ENCODE measurements at places on chromosomes 7 and 10.

DNA sequence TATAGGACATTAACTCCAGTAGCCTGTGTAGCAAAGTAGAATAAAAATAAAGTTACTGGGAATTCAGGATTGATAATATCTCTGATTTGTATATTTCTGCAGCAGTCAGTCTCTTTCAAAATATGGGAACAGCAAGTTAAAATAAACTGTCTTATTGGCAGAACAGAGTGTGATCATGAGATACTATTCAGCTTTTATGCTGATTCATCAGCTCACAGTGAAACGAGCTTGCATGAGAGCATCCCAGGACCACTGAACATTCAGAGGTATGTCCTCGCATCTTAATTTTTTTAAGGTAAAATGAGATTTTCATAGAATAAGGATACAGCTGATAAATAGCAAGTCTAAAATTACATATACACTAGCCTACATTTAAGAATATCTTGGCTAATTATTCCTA lies 282.5 kb upstream of the MYO3A start:
- no peak for DNase-seq

DNA sequence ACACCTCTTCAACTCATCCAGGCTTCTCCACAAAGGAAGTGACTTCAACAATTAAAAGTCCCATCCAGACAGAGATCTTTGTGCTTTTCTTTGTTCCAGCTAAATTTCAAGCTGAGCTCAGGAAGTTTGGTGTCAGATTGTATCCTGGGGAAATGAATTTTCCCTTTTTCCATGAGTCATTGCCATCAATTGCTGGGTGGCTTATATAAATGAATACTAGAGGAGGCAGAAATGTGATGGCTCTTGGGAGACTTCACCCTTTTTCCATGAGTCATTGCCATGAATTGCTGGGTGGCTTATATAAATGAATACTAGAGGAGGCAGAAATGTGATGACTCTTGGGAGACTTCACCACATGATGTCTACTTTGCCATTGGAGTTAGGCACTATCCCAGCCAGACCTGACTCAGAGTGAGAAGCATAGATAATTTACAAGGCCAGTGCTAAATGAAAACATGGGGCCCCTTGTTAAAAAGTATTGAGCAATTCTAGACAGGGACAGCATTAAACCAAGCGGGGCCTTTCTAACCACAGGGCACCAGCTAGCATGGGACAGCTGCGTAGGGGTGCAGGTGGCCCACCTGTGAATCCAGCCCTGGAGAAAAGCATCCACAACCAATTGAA lies 339.2 kb upstream of the PODXL start:
- DNase-seq: no peak

DNA sequence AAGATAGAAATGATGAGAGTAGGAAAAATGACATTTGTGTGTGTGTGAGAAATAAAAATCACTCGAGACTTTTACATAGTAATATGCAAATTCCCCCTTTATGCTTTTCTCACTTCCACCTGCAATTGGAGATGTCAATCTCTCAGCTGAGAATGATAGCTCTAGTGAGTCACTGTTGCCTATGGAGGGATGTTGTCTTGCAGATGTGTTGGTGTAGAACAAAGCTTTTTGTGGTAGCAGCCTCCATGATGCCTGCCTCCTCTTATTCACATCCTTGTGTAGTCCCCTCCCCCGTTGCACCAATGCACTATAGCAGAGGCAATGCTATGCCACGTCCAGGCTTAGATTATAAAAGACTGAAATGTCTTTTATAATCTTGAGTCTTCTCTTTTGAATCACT lies 33.8 kb downstream of the SPAG6 start:
- DNase-seq: no peak

GRCh38 chr10:75743291-75743778 lies 311.9 kb downstream of the LRMDA start:
- no peak for DNase-seq
